Daoy (cell line): ENCODE measurements at places on chromosomes 3 and 15. TPM values are rescaled to one million over a fixed set of nuclear protein-coding genes. Genes with fewer than 3 reads are reported as not detected.

The SSUH2 gene
- total RNA-seq = 0.27 and 0.40 TPM in 2 replicates

The MYO5C gene
- total RNA-seq = 8.0 and 16.5 TPM in 2 replicates

The GOLGA8G gene
- 0.21 TPM in 1 of 2 replicates, not detected in the other for total RNA-seq

The PCCB gene
- total RNA-seq = 65.7 and 85.3 TPM in 2 replicates

The ECE2 gene
- total RNA-seq = not detected in 2 replicates

The ZNF619 gene
- total RNA-seq = 1.1 and 1.7 TPM in 2 replicates

The GABRA5 gene
- total RNA-seq = 0.97 and 5.9 TPM in 2 replicates

The ZNF717 gene
- total RNA-seq = 4.3 and 5.0 TPM in 2 replicates

The CNTN4 gene
- 0.06 and 0.42 TPM in 2 replicates for total RNA-seq

The HYAL1 gene
- total RNA-seq = 0.06 TPM in 1 of 2 replicates, not detected in the other

DNA sequence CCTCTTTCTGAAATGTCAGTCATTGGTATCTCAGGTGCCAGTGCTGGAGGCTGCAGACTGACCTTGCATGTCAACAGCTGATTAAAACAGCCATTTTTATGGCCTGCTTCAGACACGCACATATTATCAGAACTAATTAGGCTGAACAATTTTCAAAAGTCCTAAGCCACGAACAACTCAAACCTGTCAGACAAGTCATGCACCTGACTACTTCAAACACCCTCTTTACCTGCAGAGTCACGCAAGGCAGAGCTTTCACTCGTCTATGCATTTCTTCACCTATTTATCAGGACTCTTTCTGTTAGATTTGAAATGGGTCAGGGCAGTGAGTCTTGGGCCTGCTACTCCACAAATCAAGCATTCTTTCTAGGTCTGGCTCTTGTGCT, 26.7 kb downstream of the CLK3 start:
- no peak for DNase-seq

DNA sequence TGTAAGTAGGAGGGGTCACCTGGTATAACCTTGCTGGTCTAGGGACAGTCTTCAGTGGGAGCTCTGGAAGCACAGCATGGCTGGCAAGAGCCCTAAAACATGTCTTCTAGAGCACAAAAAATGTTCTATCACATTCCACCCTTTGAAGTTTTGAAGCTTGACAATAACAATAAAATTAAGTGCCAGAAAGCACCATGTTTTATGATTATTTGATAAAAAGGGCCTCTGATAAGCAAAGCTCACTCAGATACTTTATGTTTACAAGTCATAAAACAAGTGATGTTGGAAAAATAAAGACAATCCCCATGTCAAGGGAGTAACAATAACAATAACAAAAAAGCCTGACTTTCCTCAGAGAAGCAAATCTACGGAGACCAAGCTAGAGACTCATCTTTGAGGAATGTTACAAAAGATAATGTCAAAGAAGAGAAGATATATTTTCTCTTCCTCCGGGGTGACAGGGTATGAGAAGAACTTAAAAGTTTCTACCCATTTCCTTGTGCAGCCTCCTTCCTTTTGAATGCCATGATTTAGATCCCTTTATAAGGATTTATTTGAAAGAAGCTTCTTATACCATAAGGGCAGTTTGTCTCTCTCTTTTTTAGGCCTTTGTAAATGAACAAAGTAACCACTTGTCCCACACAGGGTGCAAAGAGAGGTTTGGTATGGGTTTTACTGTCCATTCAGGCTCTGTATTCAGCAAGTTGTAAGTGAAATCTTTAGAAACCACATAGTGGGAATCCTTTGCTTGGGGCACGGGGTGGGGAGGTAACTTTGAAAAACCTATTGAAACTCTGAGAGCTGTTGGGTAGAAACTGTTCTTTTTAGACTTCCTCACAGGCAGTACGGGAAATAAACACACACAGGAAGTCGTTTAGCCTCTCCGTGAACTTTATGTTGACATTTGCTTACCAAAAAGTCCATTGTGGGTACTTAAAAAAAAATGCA, 109.6 kb upstream of the RBMS3 start:
- no peak for DNase-seq

DNA sequence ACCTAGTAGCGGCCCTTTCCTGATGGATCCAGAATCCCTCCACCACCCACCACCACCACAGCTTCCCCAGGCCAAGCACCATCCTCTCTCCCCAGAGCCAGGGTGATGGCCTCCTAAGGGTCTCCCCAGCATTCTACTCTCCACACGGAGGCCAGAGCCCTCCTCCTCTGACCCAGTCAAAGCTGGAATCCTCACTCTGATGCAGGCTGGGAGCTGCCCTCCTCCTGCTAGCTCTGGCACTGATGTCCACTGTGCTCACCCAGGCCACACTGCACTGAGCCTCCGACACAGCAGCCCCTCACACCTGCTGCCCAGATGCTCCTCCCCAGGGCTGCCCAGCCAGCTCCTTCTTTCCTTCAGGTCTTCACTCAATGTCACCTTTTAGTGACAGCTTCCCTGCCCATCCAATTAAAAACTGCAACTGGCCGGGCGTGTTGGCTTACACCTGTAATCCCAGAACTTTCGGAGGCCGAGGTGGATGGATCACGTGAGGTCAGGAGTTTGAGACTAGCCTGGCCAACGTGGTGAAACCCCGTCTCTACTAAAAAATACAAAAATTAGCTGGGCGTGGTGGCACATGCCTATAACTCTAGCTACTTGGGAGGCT, 21.0 kb downstream of the XXYLT1 start:
- no peak for DNase-seq

GRCh38 chr3:115713284-115713683, 90.0 kb downstream of the GAP43 start:
- no peak for DNase-seq

DNA sequence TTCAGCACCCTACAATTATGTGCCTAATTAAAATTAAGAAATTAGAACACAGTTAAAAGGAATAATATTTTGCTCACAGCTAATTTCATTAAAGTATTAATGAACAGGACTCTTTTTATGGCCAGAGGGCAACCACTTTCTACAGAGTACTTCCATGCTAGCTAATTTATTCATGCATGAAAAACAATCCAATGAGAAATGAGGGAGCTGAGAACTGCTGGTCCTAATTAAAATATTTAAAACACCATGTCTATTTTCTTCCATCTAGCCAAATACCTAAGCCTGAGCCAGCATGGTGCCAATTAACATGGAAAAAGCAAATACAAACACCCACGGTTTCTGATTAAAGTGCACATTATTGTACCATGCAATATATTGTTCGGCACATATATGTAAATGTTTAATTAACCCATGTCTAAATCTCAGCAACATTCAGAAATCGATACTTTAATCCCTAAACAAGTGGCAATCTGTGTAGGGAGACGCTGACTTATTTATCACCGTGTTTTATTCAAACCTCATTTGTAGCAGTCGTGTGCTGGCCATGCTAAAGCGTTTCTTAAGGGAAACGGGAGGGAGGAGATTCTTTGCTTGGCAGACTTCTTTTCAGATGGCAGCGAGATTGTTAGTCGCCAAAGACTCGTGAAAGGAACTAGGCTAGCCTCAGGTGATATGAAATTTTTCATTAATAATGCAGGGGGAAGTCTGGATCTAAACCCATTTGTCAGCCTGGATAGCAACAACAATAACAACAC, 193.5 kb downstream of the ANXA2 start:
- DNase-seq = no peak

GRCh38 chr3:138946663-138947494, at the start of the genes FOXL2 and FOXL2NB:
TSS of gene FOXL2 (minus strand) at chr3:138947137. CDS start at chr3:138946722, 415 bp downstream.
TSS of gene FOXL2NB (plus strand) at chr3:138947217. CDS start at chr3:138947365, 148 bp downstream.
- peak; percentile 95 for DNase-seq

DNA sequence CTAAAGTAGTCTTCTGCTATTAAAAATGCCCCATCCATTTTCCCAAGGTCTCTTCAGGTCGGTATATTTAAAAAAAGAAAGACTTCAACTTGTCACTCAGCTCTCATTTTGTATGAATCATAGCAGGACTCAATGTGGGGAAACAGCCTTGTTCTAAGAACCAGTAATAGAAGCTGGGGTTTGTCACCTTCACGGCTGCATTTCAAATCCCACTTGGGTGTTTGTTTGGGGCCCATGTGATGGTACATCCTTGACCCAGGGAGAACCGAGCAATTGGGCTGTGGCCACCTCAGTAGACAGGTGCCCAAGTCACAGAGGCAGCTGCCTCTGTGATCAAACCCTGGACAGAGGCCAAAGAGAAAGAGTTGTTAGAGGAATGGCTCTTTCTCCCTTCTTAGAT, 70.3 kb upstream of the ARL8B start:
- no peak for DNase-seq

DNA sequence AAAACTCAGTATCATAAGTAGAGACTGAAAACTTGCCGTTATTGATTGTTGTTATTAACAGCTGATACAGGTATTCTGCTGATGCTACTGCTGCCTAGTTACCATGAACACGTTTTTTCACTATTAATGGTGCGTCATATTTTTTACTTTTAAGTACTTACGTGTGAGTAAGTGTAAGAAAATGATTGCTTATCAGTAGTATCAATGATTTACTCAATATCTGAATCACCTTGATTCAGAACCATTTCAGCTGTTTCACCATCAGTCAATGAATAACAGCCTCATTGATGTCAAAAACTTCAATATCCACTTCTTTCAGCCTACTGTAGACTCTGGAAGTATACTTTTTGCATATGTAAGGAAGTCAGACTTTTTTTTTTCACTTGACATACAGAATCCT, 4.7 kb downstream of the CCR8 start:
- no peak for DNase-seq

GRCh38 chr3:138964264-138964663, 17.2 kb downstream of the FOXL2NB start:
- DNase-seq = no peak

DNA sequence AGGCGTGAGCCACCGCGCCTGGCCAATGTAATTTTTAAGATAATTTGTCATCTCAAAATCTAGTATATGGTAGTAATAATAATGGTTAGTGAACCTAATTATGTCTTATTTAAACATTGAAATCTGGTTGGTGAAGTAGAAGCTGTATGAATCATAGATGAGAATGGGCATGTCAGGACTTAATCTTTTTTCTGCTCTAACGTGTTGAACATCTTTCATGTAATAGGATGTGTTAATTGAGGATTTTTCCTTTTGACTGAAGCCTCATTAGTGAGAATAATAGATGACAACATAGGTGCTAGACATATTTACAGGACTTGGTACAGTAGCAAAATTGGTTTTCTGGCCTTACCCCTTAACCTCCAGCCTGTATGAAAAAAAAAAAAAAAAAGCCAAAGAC, 835.6 kb downstream of the IGSF11 start:
- DNase-seq = no peak

- DNase-seq = no peak
Measured at GRCh38 chr15:65292938-65293518, 2.8 kb upstream of the RNU5A-1 start.

DNA sequence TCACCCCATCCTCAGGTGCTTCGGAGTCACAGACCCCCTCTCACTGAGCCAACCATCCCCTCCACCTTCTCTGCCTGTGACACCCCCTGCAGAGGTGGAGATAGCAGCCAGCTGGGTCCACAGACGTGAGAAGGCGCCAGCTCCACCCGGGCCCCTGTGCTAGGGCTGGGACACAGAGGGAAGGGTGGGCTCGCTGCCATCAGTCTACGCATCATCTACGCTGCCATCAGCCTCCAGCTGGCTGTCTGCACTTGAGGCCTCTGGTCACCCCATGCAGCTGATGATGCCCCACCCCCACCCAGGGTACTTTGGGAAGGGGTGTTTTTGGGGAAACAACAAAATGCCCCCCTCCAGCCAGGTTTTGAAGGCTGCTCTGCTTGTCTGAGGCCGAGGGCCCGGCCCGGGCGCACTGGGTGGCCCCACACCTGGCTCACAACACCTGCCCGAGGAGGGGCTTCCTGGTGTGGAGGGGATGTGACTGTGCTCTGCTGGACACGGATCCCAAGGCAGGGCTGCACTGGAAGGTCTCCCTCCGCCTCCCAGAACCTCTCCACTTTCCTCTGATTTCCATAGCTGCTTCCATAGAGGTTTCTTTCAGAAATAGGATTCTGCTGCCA, 163.4 kb upstream of the IQSEC1 start:
- no peak for DNase-seq

- peak; percentile 69 for DNase-seq
Measured at GRCh38 chr15:65940618-65940909, 71.3 kb downstream of the RAB11A start.

DNA sequence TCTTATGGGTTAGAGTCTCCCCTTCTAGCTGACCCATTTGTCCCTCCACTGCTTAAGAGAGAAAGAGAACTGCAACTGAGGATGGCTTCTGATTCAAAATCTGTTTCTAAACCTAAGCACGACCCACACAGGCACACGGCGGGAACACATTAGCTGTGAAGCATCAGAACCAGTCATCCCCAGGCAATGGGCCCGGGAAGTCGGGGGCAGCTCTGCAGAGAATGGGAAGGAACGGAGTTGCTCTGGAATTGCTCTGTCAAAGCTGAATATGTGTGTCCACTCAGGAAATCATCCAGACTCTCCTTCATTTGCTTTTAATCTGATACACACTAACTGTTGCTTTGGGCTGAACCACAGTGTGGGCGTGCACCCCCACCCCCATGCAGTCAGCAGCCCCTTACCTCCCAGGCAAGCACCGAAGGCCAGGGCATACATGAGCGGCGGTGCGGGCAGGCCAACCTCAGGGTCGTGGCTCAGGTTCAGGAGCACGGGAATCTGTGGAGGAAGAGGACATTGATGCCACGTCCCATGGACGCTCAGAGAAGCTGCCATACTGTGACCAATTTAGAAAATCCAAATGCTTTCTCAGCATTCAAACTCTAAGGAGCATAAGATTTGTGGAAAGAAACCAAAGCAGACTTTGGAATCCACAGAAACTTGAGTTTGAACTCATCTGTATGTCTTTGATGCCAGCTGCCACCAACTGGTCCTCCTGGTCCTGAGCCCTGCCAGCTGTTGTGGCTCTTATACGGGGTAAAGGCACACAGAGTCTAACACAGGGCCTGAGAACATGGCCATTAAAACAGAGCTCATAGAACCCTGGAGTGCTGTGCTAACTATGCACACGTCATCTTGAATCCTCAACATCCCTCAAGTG, 247.9 kb downstream of the OCA2 start:
- no peak for DNase-seq

DNA sequence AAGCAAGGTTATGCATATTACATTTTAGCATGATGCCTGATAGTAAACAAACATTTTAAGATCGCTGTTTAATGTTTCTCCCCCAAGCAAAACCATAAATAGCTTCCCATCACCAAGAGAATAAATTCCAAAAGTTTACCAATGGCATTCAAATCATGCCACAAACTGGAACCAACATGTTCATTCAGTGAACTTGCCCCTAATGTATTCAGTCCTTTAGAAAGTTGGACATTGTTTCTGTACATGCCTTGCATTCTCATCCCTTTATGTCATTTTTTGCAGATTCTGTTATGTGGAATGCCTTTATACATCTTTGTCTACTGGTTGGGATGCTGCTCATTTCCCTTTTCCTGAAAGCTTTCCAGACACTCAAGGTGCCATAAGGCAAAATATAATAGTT, 105.5 kb downstream of the PYDC2 start:
- no peak for DNase-seq

DNA sequence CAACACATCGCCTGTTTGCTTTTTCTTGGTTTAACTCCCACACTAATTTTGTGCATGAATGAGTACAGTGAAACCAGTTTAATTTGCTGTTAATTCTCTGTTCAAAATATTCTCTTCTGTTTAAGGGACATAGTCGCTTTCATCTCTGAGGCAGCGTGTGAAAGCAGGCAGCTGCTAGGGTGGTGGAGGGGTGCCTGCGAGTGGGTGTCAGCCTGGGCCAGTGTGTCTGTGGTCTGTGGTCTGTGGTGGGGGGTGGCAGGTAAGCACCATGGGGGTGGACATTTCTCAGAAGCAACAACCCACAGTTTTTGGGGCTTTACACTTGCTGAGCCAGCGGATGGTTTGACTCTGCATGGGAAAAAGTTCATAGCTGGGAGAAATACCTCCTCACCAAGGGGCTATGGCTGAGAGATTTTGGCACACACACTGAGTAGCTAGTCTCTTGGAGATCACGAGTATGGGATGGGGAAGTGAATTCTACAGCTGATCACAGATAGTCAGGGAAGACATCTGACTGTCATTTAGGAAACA, 109.2 kb downstream of the EPHB1 start:
- DNase-seq = peak; percentile 59
